AG09309 (cell line): ENCODE measurements at places on chromosomes 1 and 21.
A peak's percentile ranks its signal among the peaks of the same experiment; 100 is the strongest.

- DNase-seq: peak; percentile 39
Measured at GRCh38 chr1:218660678-218661053, 315.5 kb downstream of the TGFB2 start.

GRCh38 chr1:245016700-245017099, 138.1 kb upstream of the KIF26B start:
- no peak for DNase-seq

GRCh38 chr1:152110365-152110859, 4.8 kb downstream of the TCHH start:
- peak; percentile 2 for DNase-seq

GRCh38 chr1:34842952-34843371, 16.6 kb downstream of the SMIM12 start:
- no peak for DNase-seq

DNA sequence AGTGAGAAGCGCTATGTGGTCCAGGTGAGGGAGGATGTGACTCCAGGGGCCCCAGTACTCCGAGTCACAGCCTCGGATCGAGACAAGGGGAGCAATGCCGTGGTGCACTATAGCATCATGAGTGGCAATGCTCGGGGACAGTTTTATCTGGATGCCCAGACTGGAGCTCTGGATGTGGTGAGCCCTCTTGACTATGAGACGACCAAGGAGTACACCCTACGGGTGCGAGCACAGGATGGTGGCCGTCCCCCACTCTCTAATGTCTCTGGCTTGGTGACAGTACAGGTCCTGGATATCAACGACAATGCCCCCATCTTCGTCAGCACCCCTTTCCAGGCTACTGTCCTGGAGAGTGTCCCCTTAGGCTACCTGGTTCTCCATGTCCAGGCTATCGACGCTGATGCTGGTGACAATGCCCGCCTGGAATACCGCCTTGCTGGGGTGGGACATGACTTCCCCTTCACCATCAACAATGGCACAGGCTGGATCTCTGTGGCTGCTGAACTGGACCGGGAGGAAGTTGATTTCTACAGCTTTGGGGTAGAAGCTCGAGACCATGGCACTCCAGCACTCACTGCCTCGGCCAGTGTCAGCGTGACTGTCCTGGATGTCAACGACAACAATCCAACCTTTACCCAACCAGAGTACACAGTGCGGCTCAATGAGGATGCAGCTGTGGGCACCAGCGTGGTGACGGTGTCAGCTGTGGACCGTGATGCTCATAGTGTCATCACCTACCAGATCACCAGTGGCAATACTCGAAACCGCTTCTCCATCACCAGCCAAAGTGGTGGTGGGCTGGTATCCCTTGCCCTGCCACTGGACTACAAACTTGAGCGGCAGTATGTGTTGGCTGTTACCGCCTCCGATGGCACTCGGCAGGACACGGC, 2.2 kb downstream of the CELSR2 start:
- no peak for DNase-seq

DNA sequence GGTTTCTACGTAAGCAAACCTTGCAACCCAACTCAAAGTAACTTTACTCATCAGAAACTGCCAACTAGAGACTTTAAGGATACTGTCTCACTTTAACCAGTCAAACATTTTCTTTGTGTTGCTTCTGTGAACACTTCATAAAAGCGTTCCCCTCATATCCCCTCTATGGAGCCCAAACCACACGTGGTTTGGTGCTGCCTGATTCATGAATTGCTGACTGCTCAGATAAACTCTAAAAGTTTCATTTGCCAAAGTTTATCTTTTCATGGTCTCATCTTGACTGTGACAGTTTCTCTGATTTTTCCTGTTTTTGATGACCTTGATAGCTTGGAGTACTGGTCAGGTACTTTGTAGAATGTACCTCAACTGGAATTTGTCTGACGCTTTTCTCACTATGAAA, 14.6 kb upstream of the RWDD3 start:
- no peak for DNase-seq

DNA sequence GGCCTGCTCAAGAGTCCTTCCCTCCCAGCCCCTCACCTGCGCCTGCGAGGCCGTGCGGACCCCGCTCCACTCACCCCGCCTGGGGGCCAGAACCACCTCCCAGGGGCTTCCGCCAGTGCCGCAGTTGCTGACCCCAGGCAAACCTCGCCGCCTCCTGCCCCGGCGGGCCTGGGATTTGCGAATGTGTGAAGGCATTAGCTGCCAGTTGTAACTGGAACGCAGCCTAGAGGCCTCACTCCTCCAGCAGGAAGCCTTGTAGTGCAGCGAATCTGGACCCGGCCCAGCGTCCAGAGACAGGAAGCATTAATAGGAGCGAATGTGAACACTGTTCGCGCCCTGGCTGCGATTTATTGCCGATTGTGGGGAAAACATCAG, 140.9 kb upstream of the ARHGEF16 start:
- peak; percentile 82 for DNase-seq

DNA sequence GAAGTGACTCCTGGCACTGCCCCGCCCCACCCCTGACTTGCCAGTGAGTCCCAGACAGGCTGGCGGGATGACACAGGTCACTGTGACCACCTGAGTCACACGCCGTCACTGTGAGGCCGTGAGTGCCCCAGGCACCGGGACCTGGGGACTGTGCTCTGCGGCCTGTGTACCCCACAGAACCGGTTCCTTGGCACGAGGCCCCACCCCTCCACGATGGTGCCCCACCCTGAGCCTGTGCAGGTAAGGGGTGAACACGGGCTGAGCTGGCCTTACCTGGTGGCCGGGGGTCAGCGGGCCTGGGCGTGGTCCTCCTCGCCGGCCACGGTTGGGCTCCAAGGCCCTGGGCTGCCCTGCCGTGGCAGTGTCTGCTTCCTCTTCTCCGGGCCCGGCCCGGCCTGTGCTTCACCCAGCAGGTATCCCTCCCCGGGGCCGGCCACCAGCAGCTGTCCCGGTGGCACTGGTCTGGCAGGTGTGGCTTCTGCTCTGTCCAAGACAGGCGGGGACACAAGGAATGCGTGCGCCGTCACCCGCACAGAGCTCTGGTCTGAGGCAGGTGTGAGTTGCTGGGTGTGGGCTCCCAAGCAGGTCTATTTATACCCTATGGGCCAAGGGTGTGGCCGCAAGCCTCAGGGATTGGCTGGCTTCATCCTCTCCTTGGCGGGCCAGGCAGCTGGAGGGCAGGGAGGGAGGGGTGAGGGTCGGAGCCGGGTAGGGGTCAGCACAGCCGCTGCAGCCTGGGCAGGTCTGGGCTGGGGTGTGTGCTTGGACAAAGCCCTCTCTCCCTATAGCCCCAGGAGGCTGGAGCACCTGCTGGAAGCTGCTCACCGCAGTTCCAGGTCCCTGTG, at the start of gene RNF223:
Gene RNF223, minus strand, starts transcription at position 564 of the 845 bp plus-strand sequence. CDS start 1,740 bp downstream, outside the sequence.
- no peak for DNase-seq

- peak; percentile 33 for DNase-seq
Measured at GRCh38 chr21:39385299-39386145, 36.6 kb upstream of the HMGN1 start.

GRCh38 chr21:31929548-31929947, 56.7 kb downstream of the HUNK start:
- no peak for DNase-seq

DNA sequence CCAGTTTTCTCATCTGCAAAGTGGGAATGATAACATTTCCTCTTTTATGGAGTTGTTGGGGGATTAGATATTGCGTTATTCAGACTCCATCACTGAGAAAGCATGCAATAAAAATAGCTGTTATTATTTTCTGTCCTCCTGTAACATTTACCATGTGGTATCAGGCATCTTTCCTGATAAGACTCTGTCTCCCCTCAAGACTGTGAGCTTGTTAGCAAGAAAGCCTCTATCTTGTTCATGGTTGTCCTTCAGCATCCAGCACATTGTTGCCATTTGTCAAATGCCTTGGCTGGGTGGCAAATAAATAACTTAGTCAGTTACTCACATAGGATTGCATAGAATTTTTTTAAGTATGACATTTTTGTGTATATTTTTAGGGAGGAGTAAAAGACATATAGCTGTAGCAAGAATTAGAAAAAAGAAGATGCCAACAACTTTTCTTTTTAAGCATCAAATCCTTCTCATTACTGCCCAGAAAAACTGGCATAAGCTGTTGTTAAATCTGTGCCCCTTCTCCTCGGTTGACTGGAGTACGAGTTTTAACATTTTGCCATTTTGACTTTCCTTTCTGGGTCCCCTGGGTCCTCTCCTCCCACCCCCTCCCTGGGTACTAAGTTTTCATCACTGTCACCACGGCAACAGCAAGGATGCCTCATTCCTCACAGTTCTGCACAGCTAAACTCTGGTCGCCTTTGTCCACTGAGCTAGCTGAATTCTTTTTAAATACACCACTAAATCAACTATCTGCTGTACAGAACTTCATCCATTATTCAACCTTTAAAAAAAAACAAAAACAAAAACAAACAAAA, 1.0 kb upstream of the JAM2 start:
- no peak for DNase-seq

DNA sequence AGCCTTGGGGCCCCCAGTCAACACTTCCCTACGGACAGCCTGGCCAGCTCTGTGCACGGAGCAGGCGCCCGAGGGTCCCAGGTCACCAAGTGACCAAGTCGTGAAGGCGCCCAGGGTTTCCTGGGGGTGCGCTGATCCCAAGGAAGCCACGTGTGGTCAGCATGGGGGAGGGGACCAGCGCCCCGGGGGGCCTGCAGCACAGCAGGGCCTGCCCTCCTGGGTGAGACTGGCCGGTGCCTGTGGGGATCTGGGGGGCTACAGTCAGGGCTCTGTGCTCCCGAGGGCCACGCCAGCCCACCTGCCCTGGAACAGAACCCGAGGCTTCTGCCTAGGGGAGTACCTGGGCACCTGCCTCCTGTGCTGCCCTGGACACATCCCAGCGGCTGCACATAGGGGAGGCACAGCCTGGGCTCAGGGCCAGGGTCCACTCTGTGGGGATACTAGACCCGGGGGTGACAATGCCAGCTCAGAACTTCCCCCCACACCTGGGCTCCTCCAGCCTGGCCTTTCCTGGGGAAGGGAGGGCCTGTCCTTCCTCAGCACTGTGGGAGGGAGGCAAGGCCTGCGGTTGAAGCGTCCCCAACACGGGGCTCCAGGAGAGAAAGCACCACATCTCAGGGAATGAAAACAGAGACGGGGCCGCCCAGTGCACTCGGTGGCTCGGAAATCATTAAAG, 6.2 kb upstream of the POFUT2 start:
- DNase-seq: no peak

DNA sequence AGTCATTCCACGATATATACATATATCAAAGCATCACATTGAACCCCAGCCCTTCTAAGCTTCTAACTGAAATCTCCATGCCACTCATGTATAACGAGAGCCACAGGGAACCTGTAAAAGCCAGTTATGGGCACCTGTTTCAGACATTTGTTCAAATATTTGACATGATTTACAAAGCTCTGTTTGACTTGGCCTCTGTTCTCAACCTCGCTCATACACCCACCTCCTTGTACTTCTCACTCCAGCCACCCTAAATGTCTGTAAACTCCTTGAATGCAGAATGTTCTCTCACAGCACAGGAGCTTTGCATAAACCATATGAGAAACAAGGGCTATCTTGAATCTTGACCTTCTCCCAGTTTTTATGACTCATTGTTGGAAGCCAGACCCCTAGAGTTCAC, 36.9 kb upstream of the CD2 start:
- DNase-seq: no peak

GRCh38 chr1:111990878-111991718, 1.6 kb upstream of the KCND3 start:
- DNase-seq: peak; percentile 5

DNA sequence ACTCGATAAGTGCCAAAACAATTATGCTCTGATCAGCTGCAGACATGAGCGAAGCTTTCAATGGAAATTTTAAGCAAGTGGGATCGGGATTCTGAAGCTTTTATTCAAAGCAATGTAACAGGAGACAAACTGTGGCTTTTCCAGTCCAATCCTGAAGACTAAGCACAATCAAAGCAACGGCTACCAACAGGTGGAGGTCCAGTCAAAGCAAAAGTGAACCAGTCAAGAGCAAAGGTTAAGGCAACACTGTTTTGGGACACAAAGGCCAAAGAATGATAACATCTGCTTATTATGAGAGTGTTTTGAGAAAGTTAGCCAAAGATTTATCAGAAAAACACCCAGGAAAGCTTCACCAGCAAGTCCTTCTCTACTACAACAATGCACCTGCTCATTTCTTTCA, 170.1 kb downstream of the SEC16B start:
- no peak for DNase-seq

GRCh38 chr1:65083263-65083896, 64.6 kb upstream of the AK4 start:
- DNase-seq: no peak

- peak; percentile 24 for DNase-seq
Measured at GRCh38 chr1:228837817-228838716, 102.8 kb downstream of the RHOU start.

- no peak for DNase-seq
Measured at GRCh38 chr1:206893380-206893779, 3.9 kb upstream of the IL24 start.

DNA sequence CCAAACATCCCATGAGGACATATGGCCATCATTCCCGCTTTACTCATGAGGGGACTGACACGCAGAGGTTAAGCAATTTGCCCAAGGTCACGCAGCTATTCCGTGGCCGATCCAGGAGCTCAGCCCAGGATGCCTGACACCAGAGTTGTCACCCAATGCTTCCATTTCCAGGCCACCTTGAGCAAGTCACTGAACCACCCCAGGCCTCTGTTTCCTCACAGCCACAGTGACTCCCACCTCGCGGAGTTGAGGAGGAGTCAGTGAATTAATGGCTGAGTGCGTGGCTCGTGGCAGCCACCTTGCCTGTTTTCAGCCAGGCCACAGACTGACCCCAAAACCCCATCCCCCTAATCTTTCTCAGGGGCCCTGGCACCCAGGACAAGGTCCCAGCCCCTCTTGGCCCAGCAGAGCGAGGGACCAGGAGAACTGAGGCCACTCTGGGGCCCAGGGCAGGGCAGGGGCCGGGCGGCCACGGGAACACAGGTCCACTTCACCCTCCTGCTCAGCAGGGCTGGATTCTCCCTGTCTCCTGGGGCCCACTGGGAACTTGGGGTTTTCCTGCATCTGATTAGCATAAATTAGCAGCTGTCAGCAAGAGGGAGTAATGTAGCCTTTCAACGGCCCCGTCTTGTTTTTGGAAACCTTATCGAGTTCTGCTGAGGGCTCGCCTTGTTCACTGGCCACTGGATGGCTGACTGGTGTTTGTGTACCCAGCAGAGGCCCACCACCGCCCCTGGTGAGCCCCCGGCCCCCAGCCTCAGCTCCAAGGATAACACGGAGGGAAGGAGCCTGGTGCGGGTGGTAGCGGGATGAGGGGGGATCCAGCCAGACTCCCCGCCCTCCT, 19.7 kb upstream of the LAPTM5 start:
- DNase-seq: no peak

- no peak for DNase-seq
Measured at GRCh38 chr1:8365661-8366362, 47.9 kb downstream of the SLC45A1 start.
